ENCODE measurements at places on chromosomes 7 and 10. TPM values are rescaled to one million over a fixed set of nuclear protein-coding genes. Genes with fewer than 3 reads are reported as not detected.

GRCh38 chr7:74043523-74043951 lies 15.6 kb downstream of the ELN start:
- DNase-seq, result no peak

DNA sequence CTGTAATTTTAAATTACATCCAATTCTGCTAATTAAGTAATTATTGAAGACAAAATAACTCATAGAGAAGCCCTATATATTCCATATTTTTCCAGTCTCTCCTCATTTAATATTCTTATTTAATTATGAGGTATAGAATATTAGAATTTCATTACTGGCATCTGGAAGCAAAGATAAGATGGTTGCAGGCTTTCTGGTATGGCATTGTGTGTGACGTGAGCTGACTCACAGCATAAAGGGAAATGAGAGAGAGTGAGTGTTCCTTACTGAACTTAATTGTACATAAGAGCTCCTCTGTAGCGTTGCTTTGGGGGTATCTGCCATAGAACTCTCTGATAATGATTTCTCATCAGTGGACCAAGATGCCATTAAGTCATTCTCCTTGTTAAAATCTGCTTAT lies 127.4 kb upstream of the TEX47 start:
- peak; percentile 58 for DNase-seq

- peak; percentile 33 for DNase-seq
These were observed 195.8 kb upstream of the NEBL start for GRCh38 chr10:21092683-21093524.

GRCh38 chr7:145020454-145020853 lies 184.6 kb upstream of the TPK1 start:
- DNase-seq, result no peak

DNA sequence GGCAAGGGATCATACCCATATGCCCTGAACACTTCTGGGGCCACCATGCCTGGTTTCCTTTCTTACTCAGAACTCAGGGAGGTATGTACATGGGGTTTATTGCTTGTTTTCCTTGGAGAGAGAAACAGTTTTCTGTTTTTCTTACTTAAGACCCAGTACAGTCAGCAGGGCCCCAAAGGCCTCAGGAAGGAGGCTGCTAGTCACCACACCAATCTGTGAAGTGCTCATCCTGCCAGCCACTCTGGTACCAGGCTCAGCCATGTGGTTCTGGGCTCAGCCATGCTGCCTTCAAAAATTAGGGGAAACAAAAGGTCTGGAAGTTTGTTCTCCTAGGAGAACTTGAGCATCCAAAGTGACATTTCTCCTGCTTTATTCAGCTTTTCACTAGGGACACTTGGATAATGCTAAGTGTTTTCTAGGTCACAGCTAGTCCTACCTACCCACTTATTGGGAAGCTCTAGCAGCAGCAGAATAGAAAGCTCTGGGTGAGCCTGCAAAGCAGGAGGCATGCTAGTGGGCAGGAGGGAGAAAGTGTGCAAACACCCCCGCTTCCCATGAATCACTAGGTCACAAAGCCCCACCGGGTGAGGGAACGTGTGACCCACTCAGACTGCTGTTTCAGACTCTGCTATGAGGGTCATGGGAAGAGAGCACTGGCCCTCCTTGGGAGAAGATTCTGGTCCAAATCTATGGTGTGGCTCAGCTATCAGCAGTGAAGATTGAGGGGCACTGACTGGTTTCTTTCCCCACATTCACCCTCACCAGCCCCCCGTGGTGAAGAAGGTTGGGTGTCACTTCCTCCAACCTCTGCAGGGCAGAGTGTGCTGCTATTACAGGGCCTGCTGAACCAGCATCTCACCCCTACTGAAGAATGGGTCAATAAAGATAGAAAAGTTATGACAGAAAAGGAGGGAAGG lies 23.9 kb downstream of the NUDCD3 start:
- no peak for DNase-seq

Gene C7orf33
- total RNA-seq, result not detected
